ENCODE measurements at places on chromosomes 7 and 10. TPM values are rescaled to one million over a fixed set of nuclear protein-coding genes. Genes with fewer than 3 reads are reported as not detected.

PTPRZ1 gene
- not detected for total RNA-seq

PRKAR2B gene
- 1.6 TPM for total RNA-seq

EZH2 gene
- 14.1 TPM for total RNA-seq

PLAU gene
- total RNA-seq, result 37.4 TPM

EPO gene
- total RNA-seq, result not detected

CTTNBP2 gene
- total RNA-seq, result 1.9 TPM

RNF32 gene
- 1.2 TPM for total RNA-seq

SLC26A4 gene
- 20.5 TPM for total RNA-seq

NPFFR1 gene
- total RNA-seq, result under 0.01 TPM

SEMA3A gene
- 42.3 TPM for total RNA-seq

PLPP4 gene
- total RNA-seq, result 0.25 TPM

NEUROG3 gene
- not detected for total RNA-seq

SERPINE1 gene
- 413 TPM for total RNA-seq

NUPR2 gene
- total RNA-seq, result not detected

CCM2 gene
- total RNA-seq, result 45.9 TPM

PNLIP gene
- total RNA-seq, result not detected

POLR2J2 gene
- total RNA-seq, result 4.7 TPM

NSUN6 gene
- 9.4 TPM for total RNA-seq

Data from aortic smooth muscle cell (primary cell).